Stimulated activated CD4-positive, alpha-beta T cell treated with anti-CD3 and anti-CD28 coated beads, Interleukin-15, amount 100 ng/mL, for 1 hour (primary cell): ENCODE measurements at places on chromosomes 11 and 22.

DNA sequence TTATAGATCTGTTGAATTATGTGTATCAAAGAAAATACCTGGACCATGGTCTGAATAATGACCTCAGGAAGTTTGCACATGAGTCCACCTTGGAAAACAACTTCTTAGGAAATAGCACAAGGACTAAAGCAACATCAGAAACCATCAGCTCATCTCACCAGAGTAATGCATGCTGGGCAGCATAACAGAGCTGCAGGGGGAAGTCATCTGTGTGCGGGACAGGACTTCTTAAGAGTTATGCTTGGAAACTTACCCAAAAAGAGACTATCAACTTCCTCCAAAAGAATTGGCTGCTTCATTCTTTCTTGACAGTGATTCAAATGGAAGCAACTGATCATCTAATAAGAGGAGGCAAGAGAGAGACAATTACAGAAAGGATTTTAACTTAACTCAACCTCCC lies 2.5 kb downstream of the OR56B4 start:
- no peak for DNase-seq

GRCh38 chr22:28600546-28601143 lies 79.0 kb downstream of the TTC28 start:
- DNase-seq, result no peak

DNA sequence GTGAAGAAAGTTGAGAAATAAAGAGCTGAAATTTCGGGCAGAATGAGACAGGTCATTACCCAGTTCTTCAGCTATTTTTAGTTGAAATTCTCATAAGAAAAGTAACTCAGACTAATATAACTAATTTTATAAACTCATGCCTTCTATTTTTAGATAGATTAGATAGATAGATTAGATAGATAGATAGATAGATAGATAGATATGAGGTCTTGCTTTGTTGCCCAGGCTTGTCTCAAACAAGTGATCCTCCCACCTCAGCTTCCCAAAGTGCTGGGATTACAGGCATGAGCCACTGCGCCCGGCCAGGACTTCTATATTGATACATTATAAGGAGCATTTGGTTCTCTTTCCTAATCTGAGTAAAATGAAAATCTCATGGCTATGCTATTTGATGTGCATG lies 26.9 kb upstream of the OR8G1 start:
- DNase-seq, result no peak

DNA sequence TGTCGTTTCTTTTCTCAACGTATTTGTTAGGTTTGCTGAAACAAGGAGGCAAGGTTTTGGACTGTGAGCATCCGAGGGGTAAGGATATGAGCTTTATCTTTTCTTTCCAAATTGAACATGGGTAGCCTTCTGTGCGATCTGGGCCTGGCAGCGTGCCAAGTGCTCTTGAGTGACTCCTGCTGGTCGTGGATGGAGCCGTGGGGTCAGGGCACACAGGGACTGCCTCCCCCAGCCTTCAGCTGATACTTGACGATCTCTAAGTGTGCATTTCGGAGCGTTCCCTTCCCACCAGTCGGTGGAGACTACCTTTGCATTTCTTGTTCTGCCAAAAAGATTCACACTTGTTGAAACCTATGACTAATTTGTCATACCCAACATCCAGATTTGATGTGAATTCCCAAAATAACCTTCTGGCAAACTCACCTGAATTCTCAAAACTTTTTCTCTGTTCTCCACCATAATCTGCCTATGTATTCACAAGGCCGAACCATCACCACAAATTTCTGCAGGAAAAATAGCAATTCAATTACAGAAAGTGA lies 40.1 kb upstream of the CLMP start:
- DNase-seq, result peak; percentile 43

GRCh38 chr11:75219869-75220268 lies 20.7 kb upstream of the TPBGL start:
- no peak for DNase-seq

DNA sequence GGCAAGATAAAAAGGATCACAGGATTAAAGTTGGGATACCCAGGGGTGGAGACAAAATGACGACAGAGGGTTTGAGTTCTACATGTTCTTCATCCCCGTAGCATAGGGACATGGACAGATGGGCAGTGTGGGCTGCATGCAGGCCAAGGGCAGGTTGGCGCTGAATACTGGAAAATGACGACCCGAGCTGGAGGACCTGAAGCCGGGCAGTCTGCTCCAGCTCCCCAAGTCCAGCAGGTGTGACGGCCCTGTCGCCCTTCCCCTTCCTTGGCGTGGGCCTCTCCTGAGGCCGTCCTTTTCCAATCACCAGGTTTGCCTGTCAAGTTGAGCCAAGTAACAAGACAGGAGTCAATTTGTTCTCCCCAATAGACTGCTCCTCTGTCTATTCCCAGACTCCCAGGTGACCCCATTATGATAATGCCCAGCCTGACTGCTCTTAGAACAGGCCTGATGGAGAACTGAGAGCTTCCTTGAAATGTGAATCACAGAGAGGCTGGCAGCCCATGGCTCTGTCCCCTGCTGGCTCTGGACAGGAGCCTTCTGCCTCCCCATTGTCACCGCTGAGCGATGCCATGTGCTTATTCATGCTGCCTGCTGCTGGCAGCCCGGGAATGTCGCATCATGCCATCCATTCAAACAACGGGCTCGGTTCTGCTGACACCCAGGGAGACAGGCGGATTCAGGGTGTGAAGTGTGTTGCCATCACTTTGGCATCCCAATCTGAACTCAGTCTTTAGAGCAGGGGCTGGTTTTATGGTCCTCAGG lies 392.1 kb downstream of the NTM start:
- DNase-seq, result no peak

GRCh38 chr11:119344291-119345010 lies 2.1 kb downstream of the MFRP start:
- DNase-seq, result no peak

- DNase-seq, result no peak
Observed at GRCh38 chr11:70556884-70557741, 158.8 kb downstream of the CTTN start.

GRCh38 chr22:29306175-29306834 lies at the start of gene GAS2L1:
TSS of gene GAS2L1 (plus strand) at chr22:29306650. CDS start at chr22:29308106, 1,456 bp downstream.
- DNase-seq, result no peak

- DNase-seq, result peak; percentile 44
Observed at GRCh38 chr22:24805790-24806662, at the start of gene SGSM1. TSS of gene SGSM1 (plus strand) at chr22:24806211. CDS start at chr22:24806326, 115 bp downstream.

- no peak for DNase-seq
Observed at GRCh38 chr11:33389635-33390034, 132.5 kb downstream of the HIPK3 start.

DNA sequence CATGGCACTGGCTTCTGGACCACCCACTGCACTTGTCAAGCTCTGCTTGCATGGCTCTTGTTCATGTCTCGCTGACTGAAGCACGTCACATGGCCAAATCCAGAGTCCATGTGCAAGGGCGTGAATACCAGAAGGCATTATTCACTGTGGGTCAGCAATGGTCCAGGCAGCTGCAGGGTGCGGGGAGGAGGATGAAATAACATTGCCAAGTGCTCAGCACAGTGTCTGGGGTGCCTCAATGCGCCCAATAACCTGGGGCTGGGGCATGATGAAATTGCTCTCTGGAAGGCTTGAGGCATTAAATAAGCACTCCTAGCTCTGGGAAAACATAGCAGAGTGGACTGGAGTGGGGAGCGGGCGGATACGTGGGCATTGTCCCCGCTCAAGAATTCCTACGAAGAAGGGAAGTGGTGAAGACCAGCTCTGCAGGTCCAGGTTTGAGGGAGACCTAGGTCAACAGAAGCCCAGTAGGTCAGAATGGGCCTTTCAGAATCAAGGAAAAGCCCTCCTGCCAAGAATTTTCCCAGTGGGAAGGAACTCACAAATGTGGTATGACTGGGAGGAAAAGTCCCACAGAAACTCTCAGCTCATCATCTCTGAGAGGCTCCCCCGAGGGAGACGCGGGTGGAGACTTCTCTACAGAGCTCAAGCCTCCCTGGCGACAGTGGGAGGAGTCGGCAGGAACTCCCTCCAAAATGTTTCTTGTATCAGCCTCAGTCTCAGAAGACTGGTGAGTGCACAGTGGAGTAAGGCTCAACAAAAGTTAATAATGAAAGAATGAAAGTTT lies 15.3 kb upstream of the ACCSL start:
- DNase-seq, result no peak

DNA sequence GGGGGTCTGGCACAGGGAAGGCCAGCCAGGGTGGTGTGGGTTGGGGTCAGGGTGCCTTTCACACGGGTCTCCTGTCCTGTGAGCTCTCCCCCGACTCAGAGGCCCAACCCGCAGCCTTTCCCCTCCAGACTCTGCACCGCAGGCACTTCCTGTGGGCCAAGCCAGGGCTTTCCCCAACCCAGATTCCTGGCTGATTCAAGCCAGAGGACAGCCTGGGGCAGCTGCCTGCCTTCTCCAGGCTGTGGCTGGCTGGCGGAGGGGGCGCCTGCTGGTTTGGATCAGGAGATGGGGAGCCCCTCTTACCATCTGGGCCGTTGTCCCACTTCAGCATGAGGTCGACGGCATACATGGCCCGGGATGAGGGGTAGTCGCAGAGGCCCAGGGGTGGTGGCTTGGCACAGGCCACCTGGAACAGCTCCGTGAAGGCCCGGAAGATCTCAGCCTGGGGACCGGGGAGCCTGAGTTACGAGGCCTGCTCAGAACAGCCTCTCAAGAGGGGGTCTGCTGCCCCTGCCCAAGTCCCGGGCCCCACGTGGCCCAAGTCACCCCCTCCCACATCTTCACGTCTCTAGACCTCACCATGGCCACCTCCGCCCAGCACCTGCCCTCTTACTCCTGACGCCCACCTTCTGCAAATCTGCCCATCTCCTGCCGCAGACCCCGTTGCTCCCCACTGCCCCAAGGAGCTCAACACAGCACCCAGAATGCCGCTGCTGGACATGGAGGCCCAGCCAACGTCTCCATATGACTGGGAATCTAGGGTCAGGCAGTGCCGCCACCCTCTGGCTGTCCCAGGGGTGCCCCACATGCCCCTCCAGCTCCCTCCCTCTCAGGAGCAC lies 17.3 kb downstream of the TSPO start:
- no peak for DNase-seq

DNA sequence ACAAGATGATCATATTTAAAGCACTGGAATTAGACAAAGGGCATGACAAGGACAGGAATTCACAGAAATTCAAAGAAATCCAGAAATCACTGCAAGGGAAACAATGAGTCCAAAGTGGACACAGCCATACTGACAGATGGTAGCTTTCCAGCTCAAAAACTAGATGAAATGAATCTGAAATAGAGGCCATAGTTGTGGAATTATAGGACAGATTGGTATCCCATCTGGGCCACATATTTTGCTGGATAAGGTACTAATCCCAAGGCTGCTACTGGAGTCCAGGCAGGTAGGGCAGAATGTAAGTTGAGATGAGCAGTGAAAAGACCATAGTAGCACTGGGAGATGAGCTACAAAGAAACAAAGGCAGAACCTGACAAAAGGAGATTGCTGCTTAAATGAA lies 258.3 kb upstream of the ANO3 start:
- no peak for DNase-seq

GRCh38 chr11:57536947-57537619 lies at the start of gene SMTNL1:
TSS of gene SMTNL1 (plus strand) at chr11:57537595. CDS start at chr11:57542643, 5,048 bp downstream.
- no peak for DNase-seq

DNA sequence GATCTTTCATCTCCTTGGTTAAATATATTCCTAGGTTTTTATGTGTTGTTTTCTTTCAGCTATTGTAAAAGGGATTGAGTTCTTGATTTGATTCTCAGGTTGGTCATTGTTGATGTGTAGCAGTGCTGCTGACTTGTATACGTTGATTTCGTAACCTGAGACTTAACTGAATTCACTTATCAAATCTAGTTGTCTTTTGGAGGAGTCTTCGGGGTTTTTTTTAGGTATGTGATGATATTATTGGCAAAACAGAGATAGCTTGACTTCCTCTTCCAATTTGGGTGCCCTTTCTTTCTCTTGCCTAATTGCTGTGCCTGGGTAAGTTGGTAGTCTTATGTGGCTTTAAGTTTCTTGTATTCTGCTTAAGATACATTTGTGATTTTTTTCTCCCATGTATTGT lies 52.8 kb downstream of the CBL start:
- DNase-seq, result no peak

DNA sequence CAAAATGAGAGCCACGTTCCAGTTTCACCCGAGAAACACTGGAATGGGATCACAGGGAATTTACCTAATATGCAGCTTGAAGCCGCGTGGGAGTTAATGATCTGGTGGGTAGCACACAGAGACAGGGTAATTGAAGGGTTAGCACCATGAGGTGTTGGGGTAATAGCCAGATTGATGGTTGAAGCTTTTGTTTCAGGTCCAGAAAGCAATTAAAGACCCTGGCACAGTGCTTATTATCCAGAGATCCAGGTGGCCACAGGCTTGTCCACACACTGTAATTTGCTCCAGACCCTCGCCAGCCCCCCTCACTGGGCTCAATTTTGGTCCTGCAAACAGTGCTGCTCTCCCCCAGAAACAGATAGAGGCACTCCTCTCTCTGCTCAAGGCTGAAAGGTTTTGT lies 282.5 kb upstream of the ISX start:
- no peak for DNase-seq

- DNase-seq, result no peak
Observed at GRCh38 chr11:43998308-43998707, 49.5 kb upstream of the ACCSL start.

GRCh38 chr22:43288807-43289420 lies 54.3 kb downstream of the SCUBE1 start:
- DNase-seq, result no peak

GRCh38 chr22:26169315-26170111 lies at the start of gene SEZ6L:
TSS of gene SEZ6L (plus strand) at chr22:26169462. CDS start at chr22:26169670, 208 bp downstream.
- no peak for DNase-seq

DNA sequence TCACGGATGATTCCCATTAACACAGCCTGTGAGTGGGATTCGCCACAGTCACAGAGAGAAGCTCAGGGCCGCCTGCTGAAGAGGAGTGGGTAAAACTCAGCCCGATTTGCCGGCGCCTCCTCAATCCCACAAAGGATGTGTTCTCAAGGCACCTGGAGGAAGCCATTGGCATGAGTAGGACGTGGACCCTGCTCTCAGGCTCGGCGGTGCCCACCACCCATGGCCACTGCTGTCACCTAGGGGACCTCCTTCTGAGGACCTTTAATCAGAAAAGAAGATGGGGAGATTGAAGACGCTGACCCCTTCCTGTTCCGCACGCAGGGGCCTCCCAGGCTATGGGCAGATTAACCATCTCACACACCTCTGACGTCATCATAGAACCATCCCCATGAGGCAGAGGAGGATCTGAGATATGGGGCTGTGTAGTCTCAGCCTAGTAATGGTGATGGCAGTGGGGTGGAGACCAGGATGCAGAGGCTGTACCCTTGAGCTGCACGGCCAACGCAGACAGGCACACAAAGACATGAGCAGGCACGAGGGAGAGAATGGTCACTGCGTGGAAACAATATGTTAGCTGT lies 571.8 kb downstream of the BRD1 start:
- no peak for DNase-seq

DNA sequence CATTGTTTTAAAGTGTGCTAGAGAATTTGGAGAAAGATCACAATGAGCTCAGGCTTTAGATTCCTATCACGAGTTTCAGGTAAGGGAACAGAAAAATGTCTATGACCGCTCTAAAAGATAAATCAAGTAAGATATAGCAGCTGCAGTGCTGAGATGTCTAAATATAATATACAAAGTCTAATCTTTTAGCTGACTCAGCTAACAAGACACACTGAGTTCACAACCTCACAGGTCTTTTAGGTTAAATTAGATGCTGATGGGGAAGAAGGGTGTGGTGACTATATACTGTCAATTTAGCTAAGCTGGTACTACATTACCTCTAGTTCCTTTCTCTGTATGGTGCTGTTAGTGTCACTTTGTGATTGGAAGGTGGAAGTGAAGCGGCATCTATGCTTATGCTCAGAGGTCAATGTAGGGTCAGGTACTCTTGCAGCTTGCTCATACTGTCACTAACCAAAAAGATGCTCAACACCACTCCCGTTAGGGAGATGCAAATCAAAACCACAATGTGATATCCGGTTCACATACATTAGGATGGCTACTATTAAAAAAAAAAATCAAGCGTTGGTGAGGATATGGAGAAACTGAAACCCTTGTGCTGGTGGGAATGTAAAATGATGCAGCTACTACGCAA lies 283.5 kb downstream of the SWAP70 start:
- no peak for DNase-seq
